Myocyte (in vitro differentiated cells): ENCODE measurements at places on chromosomes 6 and 20. TPM values are rescaled to one million over a fixed set of nuclear protein-coding genes. Genes with fewer than 3 reads are reported as not detected.
A peak's percentile ranks its signal among the peaks of the same experiment; 100 is the strongest.

DNA sequence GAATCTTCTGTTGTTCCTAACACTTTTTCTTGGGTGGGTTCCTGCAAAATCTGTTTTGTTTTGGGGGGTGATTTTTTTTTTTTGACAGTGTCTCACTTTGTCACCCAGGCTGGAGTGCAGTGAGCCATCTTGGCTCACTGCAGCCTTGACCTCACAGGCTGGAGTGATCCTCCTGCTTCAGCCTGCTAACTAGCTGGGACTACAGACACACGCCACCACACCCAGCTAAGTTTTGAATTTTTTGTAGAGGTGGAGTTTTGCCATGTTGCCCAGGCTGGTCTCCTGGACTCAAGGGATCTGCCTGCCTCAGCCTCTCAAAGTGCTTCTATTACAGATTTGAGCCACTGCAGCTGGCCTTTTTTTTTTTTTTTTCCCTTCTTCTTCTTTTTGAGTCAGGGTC, 60.5 kb upstream of the SNAP91 start:
- no peak for DNase-seq

GRCh38 chr6:45677381-45678284, 299.9 kb upstream of the SUPT3H start:
- DNase-seq, result peak; percentile 88

Gene TGM2
- 1.0 and 2.6 TPM in 2 replicates for total RNA-seq

Gene NRSN1
- not detected in 2 replicates for total RNA-seq

- no peak for DNase-seq
Observed at GRCh38 chr20:61770113-61770585, 295.5 kb downstream of the TAF4 start.

Gene VSTM2L
- total RNA-seq, result 77.5 and 139 TPM in 2 replicates

- no peak for DNase-seq
Observed at GRCh38 chr20:2760297-2760951, 40.0 kb downstream of the CPXM1 start.

DNA sequence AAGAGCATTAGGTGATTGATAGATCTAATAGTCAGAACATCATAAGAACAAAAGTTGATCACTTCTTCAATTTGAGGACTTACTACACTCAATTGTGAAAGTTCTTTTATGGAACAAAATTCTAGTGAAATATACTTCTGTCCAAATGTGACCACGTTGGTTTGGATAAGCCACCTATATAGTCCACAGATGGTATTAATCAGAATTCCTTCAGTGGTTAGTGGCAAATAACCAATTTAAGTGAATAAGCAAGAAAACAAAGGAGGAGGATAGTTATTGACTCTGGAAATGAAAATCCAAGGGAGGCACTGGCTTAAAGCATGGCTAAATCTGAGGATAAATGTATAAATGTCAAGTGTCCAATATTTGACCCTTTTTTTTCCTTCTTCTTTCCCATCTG, 268.5 kb upstream of the MARCKS start:
- no peak for DNase-seq

- DNase-seq, result no peak
Observed at GRCh38 chr6:88493717-88494116, 327.6 kb upstream of the CNR1 start.
